ENCODE measurements at places on chromosomes 3 and 15.

DNA sequence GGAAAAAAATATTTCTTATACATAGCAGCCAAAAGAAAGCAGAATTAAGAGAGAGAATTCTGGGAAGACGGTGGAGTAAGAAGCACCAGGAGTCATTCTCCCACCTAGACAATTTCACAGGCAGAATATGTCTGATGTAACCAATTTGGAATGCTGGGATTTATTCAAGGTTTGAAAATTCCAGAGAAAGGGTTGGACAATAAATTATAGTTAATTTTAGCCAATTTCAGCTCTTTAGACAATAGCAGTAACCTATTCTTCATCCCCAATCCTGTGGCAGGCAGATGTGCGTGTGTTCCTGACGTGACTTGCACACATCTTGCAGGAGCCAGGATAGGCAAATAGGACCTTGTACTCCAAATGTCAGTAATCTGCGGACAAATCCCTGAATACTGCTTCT, 541.0 kb upstream of the NAALADL2 start:
- DNase-seq, result no peak

DNA sequence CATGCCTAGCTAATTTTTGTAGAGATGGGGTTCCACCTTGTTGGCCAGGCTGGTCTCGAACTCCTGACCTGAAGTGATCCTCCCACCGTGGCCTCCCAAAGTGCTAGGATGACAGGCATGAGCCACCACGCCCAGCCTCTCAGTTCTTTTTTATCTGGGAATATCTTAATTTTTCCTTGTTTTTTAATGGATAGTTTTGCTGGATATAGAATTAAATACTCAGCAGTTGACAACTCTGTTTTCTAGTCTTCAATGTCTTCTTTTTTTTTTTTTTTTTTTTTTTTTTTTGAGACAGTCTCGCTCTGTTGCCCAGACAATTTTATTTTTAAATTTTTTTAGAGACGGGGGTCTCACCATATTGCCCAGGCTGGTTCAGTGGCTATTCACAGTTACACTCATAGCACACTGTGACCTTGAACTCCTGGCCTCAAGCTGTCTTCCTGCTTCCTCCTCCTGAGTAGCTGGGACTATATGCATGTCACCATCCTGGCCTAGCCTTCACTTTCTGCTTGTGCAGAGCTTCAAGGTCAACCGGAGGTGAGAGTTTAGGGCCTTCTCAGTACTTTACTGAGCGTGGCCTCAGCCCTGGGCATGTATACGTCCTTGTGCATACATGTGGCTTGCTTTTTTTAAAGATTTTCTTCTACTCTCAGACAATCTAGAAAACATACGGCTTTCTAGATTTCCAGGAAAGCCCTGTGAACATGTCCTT, 120.5 kb downstream of the ZNF609 start:
- no peak for DNase-seq

DNA sequence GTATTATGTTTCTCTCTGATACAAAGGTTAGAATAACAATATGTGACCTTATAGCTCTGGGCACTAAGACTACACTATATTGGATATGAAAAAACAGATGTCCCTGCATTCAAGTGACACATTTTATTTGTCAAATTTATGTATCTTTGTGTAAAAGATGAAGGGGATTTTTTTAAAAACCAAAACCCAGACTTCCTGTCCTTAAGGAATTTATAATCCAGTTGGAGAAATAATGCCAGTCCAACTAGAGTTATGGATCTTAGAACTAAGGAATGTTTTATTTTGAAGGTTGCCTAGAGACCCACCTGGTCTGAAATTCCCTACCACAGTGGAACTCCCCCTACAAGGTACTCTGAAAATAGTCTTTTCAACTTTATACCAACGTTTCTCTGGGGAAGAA, 33.3 kb upstream of the PIK3CB start:
- DNase-seq, result no peak

GRCh38 chr3:124229420-124229819, 237.5 kb upstream of the ROPN1 start:
- no peak for DNase-seq

DNA sequence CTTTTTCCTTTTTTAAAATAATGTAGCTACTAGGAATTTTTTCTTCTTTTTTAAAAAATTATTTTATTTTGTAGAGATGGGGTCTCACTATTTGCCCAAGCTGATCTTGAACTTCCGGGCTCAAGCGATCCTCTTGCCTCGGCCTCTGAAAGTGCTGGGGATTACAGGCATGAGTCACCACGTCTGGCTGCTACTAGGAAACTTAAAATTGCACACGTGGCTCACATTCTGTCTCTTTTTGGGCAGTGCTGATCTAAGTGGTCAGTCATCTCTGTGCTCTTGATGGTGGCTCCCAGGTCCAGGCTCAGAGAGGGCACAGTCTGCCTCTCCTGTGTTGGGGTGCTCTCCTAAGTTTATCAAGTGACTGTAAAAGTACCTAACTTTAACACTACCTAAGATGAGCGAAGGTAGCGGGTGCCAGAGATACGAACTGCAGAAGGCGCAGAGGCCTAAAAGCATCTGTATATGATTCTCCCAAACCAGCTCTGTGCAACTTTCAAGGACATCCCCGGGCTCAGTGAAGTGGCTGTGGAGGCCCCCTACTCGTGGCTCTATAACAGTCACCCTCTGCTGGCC, 52.9 kb upstream of the SEC13 start:
- no peak for DNase-seq

- DNase-seq, result no peak
Observed at GRCh38 chr3:145719114-145719513, 441.9 kb downstream of the PLOD2 start.
